ENCODE measurements at places on chromosomes 12 and 14.

GRCh38 chr12:20657496-20657895 is 37.6 kb upstream of the SLCO1C1 start:
- DNase-seq: no peak

DNA sequence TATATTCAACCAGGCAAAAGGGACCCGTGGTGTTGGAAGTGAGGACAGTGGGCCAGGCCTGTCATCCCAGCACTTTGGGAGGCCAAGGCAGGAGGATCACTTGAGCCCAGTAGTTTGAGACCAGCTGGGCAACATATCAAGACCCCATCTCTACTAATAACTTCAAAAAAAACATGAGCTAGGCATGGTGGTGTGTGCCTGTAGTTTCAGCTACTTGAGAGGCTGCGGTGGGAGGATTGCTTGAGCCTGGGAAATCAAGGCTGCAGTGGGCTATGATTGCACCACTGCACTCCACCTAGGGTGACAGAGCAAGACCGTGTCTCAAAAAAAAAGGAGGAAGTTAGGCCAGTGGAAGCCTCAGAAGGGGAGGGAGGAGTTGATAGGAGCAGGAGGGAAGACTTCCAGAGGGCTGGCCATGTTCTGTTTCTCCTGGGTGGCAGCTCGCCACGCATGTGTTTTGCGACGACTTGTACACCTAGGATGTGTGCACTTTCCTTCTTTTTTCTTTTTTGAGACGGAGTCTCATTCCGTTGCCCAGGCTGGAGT is 10.1 kb downstream of the SLC25A29 start:
- no peak for DNase-seq

- DNase-seq: no peak
Observed at GRCh38 chr12:57046947-57047890, 2.7 kb downstream of the MYO1A start.

GRCh38 chr14:32980178-32980901 is 41.7 kb downstream of the NPAS3 start:
- no peak for DNase-seq

DNA sequence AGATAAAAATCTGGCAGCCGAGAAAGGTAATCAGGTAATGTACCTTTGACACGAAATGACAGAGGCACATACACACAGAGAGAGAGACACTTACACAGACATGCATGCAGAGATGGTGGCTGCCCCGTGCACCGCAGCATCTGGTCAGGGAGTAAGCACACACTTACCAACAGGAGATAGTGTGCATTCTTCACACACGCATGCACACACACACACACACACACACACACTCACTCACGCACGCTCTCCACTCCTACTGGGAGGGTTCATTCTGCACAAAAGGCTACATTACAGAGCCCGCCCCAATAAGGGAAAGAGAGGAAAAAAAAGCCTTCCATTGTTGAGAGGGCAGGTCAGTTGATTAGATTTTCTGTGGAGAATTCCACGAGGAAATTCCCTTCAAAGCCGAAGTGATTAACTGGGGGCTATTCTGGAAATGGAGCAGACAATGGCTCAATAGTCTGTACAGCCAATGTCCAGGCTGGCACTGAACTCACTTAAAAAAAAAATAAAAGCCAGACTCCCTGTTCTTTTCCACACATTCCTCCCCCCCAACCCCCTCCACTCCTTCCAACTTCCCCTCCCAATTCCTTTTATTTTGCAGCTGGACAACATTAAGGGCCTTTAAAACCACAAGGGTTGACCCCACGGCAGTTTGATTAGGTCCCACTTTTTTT is 1.4 kb upstream of the SOX5 start:
- no peak for DNase-seq

GRCh38 chr14:61649283-61649682 is 46.0 kb upstream of the HIF1A start:
- DNase-seq: no peak

DNA sequence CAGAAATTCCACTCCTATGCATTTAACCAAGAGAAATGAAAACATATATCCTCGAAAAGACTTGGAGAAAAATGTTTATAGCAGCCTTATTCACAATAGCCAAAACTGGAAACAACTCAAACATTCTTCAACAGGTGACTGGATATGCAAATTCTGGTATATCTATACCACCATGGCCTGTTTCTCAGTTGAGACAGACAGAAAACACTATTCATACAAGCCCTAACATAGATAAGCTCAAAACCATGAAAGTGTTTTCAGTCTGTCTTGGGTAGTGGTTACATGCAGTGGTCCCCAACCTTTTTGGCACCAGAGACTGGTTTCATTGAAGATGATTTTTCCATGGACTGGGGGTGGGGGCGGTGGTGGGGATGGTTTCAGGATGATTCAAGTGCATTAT is 83.8 kb downstream of the SRGAP1 start:
- DNase-seq: no peak

DNA sequence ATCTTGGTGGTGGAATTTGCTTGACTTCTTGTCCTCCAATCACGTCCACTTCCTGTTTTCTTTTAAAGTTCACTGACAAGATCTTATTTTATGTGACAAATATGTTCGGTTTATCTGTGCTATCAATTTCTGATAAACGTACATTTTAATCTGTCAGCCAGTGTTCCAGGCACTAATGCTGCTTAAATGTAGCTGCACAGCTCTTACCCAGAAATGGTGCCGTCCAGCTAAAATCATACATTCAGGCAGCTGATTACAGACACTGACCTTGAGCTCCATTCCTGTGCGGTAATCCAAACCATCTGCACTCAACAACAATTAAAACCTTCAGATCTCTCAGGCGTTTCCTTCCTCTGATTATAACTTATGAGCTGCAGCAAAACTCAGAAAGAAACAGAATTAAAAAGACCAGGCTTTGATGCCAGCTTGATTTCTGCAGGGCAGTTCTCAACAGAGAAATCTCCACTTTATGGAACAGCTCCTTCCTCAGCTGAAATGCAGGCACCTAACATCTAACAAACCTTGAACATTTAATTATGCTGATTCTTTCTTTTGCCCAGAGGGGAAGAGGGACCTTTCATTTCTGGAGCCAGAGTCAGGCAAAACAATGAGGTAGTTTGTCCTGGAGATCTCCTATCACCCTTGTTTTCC is 26.4 kb upstream of the RASSF3 start:
- no peak for DNase-seq

DNA sequence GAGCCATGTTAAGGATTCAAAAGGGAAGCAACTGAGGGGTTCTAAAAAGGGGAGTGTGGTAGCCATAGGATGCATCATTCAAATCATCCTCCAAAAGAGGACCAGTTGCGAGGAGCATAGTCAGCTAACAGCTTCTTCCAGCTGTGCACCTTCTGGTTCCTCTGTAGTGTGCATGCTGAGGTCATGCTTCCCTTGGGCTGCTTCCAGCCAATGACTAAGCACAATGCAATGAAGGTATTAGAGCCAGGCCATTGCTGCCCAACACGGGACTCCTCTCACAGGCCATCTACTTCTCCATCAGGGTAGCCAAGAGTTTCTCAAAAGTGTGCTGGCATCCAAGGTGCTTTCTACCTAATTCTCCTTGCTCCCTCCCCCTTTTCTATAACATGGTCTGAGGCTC is 69.2 kb upstream of the ARID2 start:
- peak; percentile 82 for DNase-seq

GRCh38 chr12:65618588-65618987 is 205.7 kb upstream of the HMGA2 start:
- DNase-seq: no peak

GRCh38 chr12:129073157-129073915 is 220.1 kb downstream of the GLT1D1 start:
- DNase-seq: no peak

- DNase-seq: peak; percentile 91
Observed at GRCh38 chr12:52434760-52435530, 774 bp upstream of the KRT75 start.

DNA sequence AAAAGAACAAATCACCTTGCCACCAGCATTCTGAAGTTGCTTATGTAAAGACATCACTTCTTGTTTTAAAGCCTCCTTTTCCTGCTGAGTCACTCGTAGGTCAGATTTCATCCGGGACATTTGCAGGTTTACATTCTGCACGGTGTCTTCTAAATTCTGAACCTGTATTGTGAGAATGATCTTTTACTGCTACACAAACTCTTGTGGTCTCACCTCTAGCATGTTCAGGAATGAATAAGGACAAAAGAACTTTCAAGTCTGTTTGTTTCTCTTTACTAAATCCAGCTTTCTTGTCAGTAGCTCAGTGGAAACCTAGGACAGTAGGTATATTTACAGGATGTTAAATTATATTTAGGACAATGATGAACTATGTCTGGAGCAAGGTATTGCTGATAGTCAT is 73.5 kb upstream of the SAV1 start:
- no peak for DNase-seq

DNA sequence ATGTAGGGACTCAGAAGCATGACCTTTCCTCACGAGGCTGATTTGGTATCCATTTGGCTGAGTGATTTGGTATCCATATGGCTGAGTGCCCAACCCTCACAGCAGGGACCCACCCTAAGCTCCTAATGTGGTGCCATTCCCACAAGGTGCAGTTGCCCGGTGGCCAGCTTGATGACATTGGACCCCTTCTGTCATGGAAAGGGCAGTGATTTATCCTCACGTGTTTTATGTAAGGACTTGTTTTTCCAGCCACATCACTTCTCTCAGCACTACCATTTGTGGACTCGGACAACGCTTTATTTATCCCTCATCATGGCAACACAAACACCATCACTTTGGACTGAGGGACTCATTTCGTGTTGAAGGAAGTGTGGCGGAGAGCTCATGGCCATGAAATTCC is 8.5 kb upstream of the CDC42BPB start:
- DNase-seq: no peak

- DNase-seq: peak; percentile 81
Observed at GRCh38 chr12:64083285-64084210, 138.5 kb downstream of the KICS2 start.

- no peak for DNase-seq
Observed at GRCh38 chr14:66804141-66804540, 296.2 kb downstream of the GPHN start.

GRCh38 chr12:106188256-106188655 is 49.5 kb upstream of the NUAK1 start:
- no peak for DNase-seq

DNA sequence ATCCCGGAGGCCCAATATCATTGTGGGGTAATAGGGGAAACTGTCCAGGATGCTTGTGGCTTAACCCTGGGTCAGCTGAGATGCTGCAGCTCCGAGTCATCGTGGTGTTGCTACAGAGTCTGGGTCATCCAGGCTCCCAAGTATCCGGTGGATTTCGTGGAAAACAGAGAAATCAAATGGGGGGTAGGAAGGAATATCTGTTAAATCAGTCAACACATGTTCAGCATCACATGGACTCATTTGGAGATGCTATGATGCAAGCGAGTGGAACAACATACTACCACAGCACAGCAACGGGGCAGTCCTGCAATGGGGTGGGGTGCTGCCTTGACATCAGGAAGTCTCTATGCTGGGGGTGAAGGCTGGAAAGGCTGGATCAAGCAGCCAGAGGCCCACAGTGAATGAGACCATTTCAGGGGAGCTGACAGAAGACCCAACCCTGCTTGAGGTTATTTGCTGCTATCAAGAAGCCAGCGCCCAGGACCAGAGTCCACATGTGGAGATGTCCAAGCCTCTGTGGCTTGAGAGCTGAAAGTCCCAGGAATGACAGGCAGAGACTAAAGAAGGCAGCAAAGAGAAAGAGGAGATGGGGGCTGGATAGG is 22.9 kb downstream of the VDR start:
- peak; percentile 96 for DNase-seq

DNA sequence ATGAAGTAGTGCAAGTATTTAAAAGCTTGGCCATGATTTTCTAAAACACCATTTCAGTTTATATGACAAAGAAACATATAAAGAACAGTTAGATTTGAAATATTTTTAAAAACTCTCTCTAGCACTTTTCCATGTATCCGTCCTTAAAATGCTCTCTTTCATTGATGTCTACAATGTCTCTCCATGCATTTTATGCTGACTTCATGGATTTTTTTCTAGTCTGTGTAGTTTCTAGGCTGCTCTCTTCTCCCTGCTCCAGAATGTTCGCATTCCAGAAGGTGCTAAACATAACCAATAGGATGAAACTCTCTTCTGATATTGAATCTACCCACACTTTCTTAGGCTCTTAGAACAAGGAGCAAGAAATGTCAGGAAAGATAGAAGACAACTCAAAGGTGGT is 124.8 kb downstream of the PLCZ1 start:
- no peak for DNase-seq

DNA sequence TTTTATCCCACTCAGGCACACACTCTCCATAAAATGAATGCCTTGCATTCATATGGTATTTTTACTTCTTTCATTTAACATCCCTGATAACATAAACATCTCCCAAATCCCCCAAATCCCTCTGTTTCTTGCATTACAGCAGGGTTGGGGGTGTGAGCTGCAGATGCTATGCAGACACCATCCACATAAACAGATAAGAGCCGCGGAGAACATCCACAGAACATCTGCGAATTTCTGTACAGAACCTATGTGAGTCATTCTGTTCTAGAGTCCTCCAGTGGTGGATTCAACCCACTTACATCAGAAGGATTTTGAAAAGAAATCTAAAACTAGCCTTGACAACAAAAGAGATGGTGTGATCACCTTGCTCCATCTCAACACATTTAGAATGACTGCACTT is 20.3 kb downstream of the FBLN5 start:
- DNase-seq: no peak
